ENCODE measurements at places on chromosomes 16 and 17. TPM values are rescaled to one million over a fixed set of nuclear protein-coding genes. Genes with fewer than 3 reads are reported as not detected.
A peak's percentile ranks its signal among the peaks of the same experiment; 100 is the strongest.

DNA sequence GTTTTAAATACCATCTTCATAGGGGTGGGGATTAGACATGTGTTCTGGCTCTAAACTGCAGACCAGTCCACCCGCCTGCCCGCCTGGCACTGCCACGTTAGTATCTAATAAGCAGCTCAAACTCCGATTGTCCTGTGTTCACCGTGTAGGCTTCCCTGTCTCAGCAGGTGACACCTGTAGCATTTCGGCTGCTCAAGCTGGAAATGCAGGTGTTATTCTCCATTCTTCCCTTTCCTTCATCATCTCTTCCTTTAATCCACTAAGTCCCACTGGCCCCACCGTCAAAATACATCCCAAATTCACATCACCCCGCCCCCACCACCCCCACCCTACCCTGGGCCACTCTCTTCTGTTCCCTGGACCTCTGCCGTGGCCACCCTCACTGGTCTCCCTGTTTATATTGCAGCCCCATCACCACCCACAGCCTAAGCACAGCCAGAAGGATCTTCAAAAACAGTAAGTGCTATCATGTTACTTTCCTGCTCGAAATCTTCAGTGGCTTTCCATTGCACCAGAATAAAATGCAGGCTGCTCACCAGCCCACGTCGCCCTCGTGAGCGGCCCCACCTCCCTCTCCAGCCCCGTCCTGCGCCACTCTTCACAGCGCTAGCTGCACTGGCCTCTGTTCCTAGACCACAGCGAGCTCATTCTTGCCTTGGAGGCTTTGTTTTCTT is 65.1 kb downstream of the RTN4RL1 start:
- no peaks in the 10 kb centered on the region for H3K27me3 ChIP-seq
- no peaks in the 10 kb centered on the region for H3K4me1 ChIP-seq
- no peaks in the 10 kb centered on the region for H3K36me3 ChIP-seq
- H3K4me3 ChIP-seq, result no peak overlapping the region
- no peak for DNase-seq

GRCh38 chr17:57442914-57443571 is 186.7 kb downstream of the MSI2 start:
- H3K4me3 ChIP-seq, result no peak overlapping the region
- peak overlapping the region; percentile 37 for H3K27ac ChIP-seq
- peak; percentile 21 for DNase-seq
- H3K4me1 ChIP-seq, result peaks cover 32% of the 10 kb centered on the region

Gene GAST
- polyA plus RNA-seq, result 0.87 TPM

- H3K27me3 ChIP-seq, result no peaks in the 10 kb centered on the region
- no peak overlapping the region for H3K27ac ChIP-seq
- H3K36me3 ChIP-seq, result peaks cover 3% of the 10 kb centered on the region
Observed at GRCh38 chr16:1542166-1542500, 8.7 kb downstream of the TMEM204 start.

Gene KRT16
- 1,851 TPM for polyA plus RNA-seq

- H3K27ac ChIP-seq, result no peak overlapping the region
- H3K4me3 ChIP-seq, result no peak overlapping the region
- H3K4me1 ChIP-seq, result no peaks in the 10 kb centered on the region
- no peak for DNase-seq
- no peaks in the 10 kb centered on the region for H3K27me3 ChIP-seq
Observed at GRCh38 chr16:5768445-5768844, 670.9 kb upstream of the EEF2KMT start.

Gene PRCD
- polyA plus RNA-seq, result 0.65 TPM

DNA sequence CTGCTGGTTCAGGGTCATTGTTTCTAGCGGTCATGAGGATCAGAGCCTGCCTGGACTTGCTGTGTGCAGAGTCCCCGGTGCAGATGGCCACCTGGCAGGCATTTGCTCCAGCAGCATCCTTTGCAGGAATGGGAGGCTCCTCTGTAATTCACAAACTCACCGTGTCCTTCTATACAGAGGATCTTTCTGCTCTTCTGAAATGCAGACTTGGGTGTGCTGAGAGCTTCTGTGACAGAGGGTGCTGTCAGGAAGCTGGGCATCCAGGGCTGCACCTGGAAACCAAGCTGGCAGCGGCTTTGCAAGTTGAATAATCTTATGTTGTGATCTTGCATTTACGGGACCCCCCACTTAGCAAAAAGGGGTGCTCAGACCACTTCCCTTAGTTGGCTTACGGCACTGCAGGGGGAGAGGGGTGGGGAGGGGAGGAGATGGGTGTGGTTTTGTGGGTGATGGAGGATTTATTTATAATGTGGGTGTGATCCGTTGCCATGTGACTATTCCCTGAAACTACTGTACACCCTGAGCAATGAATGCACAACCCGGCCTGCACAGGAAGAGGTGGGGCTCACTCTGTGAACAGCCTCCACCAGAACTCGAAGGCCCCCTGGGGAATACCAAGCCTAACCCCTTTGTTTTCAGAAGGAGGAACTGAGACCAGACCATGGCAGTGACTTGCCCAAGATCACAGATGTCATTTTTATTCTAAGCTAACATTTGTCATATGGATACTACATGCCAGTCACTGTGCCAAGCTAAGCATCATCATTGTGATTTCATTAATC is 178.3 kb downstream of the PRKCB start:
- H3K27me3 ChIP-seq, result no peaks in the 10 kb centered on the region
- H3K4me1 ChIP-seq, result peaks cover 3% of the 10 kb centered on the region
- H3K4me3 ChIP-seq, result no peak overlapping the region
- DNase-seq, result no peak
- no peaks in the 10 kb centered on the region for H3K36me3 ChIP-seq

DNA sequence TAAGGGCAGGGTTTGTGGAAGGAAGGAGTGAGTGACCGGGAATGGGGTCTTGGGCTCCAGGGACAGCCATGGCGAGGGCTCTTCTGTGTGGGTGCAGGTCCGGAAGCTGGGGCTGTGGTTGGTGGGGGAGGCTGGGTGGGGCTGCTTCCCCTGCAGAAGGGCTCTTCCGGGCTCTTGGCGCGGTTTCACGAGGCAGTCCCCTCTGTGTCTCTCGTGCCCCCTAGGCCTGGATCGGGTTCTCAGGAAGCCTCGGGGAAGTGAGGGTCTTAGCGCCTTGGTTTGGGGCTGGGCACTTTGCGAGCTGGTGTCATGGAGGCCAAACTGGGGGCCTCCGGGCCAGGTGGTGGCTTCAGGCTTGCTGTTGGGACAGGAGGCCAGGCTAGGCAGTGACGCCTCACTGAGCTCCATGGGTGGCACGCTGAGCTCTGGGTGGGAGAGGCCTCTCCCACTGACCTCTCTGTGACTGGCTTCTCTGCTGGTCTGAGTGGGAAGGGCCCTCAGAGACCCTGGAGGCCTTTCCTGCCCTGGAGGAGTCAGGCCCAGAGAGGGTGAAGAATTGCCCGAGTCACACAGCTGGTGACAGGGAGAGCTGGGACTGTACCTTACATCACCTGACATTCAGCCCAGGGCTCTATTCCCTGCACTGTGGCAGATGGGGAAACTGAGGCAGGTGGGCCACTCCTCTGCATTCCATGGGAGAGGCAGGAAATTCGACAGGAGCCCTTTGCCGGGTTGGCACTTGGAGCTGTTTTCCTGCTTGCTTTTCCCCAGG is 8.2 kb downstream of the ADCY7 start:
- DNase-seq, result no peak
- H3K27me3 ChIP-seq, result no peaks in the 10 kb centered on the region
- H3K36me3 ChIP-seq, result peaks cover 1% of the 10 kb centered on the region

GRCh38 chr17:40779181-40779909 is 3.0 kb downstream of the KRT27 start:
- no peaks in the 10 kb centered on the region for H3K36me3 ChIP-seq
- peaks cover 4% of the 10 kb centered on the region for H3K27me3 ChIP-seq
- DNase-seq, result no peak
- peak overlapping the region; percentile 63 for H3K4me3 ChIP-seq
- H3K27ac ChIP-seq, result no peak overlapping the region

GRCh38 chr17:68399638-68400403 is 57.5 kb downstream of the WIPI1 start:
- H3K4me1 ChIP-seq, result no peaks in the 10 kb centered on the region
- no peak overlapping the region for H3K27ac ChIP-seq
- H3K4me3 ChIP-seq, result no peak overlapping the region
- no peaks in the 10 kb centered on the region for H3K27me3 ChIP-seq
- no peaks in the 10 kb centered on the region for H3K36me3 ChIP-seq

Gene SLFN14
- not detected for polyA plus RNA-seq

- H3K27ac ChIP-seq, result no peak overlapping the region
- H3K27me3 ChIP-seq, result no peaks in the 10 kb centered on the region
- DNase-seq, result no peak
- H3K4me1 ChIP-seq, result no peaks in the 10 kb centered on the region
Observed at GRCh38 chr16:28999577-28999976, 14.7 kb downstream of the LAT start.

Gene RAB11FIP4
- polyA plus RNA-seq, result 9.2 TPM

GRCh38 chr17:35046740-35047283 is 16.7 kb downstream of the RFFL start:
- no peaks in the 10 kb centered on the region for H3K27me3 ChIP-seq
- H3K27ac ChIP-seq, result no peak overlapping the region
- H3K4me3 ChIP-seq, result no peak overlapping the region
- H3K36me3 ChIP-seq, result no peaks in the 10 kb centered on the region

DNA sequence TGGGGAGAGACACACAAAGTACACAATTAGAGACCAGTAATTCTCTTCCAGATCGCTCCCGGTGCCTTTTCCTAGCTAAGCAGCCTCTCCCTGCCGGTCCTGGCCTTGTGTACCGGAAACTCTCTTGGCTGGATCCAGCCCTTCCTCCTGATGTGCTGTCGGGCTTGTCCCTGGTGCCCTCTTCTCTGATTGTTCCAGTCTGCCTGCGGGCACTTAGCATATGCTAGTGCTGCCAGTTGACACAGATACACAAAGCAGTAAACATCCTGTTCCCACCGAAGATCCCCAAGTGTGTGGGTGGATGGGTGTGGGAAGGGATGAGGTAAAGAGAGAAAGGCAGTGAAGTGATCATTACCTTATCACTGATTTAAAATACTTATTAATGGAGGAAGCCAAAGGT is 9.7 kb downstream of the HS3ST3B1 start:
- H3K4me1 ChIP-seq, result peaks cover 17% of the 10 kb centered on the region
- peaks cover 4% of the 10 kb centered on the region for H3K27me3 ChIP-seq
- no peaks in the 10 kb centered on the region for H3K36me3 ChIP-seq

DNA sequence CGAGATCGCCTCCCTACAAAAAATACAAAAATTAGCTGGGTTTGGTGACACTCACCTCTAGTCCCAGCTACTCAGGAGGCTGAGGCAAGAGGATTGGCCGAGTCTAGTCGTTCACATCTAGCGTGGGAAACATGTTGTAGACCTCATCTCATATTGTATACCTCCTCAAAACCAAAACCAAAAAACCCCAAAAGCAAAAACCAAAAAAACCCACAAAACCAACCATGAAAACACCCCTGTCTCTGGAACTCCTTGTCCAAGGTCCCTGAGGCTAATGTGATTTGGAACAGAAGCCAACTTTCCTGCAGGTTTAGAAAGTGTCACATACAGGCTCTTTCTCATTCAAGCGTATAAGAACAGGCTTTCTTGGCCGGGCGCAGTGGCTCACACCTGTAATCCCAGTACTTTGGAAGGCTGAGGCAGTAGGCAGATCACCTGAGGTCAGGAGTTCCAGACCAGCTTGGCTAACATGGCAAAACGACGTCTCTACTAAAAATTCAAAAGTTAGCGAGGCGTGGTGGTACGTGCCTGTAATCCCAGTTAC is 29.0 kb downstream of the RAB11FIP3 start:
- no peaks in the 10 kb centered on the region for H3K4me1 ChIP-seq
- no peak overlapping the region for H3K27ac ChIP-seq
- no peak for DNase-seq
- H3K4me3 ChIP-seq, result no peak overlapping the region
- H3K36me3 ChIP-seq, result no peaks in the 10 kb centered on the region

DNA sequence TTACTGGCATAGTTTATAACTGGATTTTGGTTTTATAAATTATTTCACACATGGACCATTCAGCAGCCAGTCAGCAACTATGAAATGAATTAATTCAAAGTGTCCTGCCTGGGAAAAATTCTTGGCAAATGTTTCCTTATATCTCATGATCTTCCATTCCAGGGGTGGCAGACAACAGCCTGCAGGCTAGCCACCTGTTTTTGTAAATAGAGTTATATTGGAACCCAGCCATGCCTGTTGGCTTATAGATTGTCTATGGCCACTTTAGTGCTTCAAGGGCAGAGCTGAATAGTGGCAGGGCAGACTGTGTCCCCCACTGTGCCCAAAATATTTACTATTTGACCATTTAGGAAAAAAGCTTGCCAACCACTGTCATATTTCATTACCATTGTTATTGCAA is 613.7 kb downstream of the TMEM114 start:
- H3K27me3 ChIP-seq, result no peaks in the 10 kb centered on the region
- H3K4me1 ChIP-seq, result no peaks in the 10 kb centered on the region
- DNase-seq, result no peak
- H3K36me3 ChIP-seq, result no peaks in the 10 kb centered on the region
- no peak overlapping the region for H3K4me3 ChIP-seq

Gene SULT1A2
- polyA plus RNA-seq, result 0.10 TPM

DNA sequence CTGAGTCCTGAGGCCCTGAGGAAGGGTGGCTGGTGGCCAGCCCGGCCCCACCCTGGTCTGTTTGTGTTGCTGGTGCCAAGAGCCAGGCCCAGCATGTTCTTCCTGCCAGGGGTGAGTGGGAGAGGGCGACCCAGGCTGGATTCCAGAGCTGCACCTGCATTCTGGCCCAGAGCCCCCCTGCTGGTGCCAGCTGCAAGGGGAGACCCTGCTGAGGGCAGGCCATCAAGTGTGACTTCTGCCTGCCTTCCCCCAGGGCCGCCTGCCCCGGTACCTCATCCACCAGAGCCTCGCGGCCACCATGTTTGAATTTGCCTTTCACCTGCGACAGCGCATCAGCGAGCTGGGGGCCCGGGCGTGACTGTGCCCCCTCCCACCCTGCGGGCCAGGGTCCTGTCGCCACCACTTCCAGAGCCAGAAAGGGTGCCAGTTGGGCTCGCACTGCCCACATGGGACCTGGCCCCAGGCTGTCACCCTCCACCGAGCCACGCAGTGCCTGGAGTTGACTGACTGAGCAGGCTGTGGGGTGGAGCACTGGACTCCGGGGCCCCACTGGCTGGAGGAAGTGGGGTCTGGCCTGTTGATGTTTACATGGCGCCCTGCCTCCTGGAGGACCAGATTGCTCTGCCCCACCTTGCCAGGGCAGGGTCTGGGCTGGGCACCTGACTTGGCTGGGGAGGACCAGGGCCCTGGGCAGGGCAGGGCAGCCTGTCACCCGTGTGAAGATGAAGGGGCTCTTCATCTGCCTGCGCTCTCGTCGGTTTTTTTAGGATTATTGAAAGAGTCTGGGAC is 2.4 kb upstream of the TCAP start:
- H3K27me3 ChIP-seq, result peaks cover 20% of the 10 kb centered on the region
- no peak overlapping the region for H3K4me3 ChIP-seq
- DNase-seq, result no peak
- H3K36me3 ChIP-seq, result peaks cover 2% of the 10 kb centered on the region
- peaks cover 5% of the 10 kb centered on the region for H3K4me1 ChIP-seq

Gene KRT32
- polyA plus RNA-seq, result 0.03 TPM

GRCh38 chr17:69539781-69540319 is 125.4 kb downstream of the MAP2K6 start:
- peak overlapping the region; percentile 52 for H3K4me3 ChIP-seq
- no peak for DNase-seq
- H3K27me3 ChIP-seq, result no peaks in the 10 kb centered on the region
- no peaks in the 10 kb centered on the region for H3K36me3 ChIP-seq
- peaks cover 17% of the 10 kb centered on the region for H3K4me1 ChIP-seq

GRCh38 chr17:50165867-50166517 is at the start of gene SGCA:
Gene SGCA (plus strand): TSS chr17:50166005. CDS start chr17:50166041, 36 bp downstream.
- no peak within 1 kb of the TSS for H3K4me3 ChIP-seq
- DNase-seq, result no peak
- H3K36me3 ChIP-seq, result no peaks in the 10 kb centered on the region
- peaks cover 3% of the 10 kb centered on the region for H3K27me3 ChIP-seq

Gene PIRT
- not detected for polyA plus RNA-seq

Data from keratinocyte (primary cell).